Fibroblast of the aortic adventitia (primary cell): ENCODE measurements at places on chromosomes 6 and 20. TPM values are rescaled to one million over a fixed set of nuclear protein-coding genes. Genes with fewer than 3 reads are reported as not detected.

DNA sequence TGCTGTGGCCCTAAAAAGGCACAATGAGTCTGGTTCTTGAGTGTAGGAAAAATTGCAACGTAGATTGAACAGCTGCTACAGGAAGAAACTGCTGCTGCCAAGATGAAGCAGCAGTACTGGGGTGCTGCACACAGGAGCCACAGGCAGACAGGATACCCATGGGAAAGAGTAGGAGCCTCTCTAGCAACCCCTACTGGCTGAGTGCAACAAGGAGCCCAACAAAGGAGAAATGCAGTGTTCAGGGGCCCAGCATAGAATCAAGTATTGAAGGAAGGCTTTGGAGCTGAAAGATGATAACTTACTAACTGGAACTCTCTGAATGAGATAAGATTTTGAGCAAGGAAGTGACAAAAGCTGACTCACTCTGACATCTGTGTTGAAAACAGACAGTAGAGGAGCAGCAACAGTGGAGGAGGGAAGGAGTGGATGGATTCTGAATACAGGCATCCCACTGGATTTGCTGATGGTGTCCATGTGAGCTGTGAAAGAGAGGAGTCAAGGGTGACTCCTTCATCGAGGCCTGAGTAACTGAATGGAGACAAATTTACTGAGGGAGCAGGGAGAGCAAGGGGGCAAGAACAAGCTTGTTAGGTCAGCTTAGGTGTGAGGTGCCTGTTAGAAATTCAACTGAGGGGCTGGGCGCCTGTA is 534.7 kb upstream of the JARID2 start:
- DNase-seq: peak; percentile 88

SIRPB2 gene
- not detected in 2 replicates for total RNA-seq

DNA sequence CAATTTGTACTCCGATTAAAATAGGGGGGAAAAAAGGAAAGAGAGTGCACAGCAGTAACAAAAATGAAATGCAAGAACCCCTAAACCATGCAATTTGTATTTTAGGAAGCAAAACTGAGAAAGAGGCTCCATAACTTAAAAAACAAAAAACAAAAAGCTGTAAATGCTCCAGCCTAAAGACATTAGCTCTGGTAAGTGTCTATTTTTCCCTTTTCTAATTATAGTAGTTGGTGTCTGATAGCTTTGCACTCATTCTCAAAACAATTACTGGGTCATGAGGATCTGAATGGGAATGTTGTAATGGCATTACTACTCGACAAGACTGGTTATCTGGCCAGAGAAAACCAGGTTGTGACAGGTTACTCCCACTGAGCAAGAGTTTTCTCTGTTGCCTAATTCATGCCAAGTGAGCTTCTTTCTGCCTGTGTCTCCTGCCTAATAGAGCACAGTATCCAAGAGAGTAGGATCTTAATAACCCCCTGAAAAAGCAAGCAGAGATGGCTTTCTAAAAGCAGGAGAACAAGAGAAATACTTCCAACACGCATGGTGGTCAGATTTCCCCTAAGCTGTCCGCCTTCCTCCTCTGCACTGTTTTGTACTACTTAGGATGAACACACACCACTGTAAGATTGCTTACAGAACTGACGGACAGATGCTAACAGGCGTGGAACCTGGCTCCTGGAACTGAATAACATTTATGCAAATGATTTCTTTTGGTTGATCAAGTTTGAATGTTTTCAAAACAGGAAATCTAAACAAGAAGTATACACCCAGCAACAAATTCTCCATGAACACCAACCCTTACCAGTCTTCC is 86.4 kb downstream of the FKBP5 start:
- peak; percentile 60 for DNase-seq

GRCh38 chr6:37804586-37804985 is 14.9 kb upstream of the ZFAND3 start:
- DNase-seq: peak; percentile 34

DNA sequence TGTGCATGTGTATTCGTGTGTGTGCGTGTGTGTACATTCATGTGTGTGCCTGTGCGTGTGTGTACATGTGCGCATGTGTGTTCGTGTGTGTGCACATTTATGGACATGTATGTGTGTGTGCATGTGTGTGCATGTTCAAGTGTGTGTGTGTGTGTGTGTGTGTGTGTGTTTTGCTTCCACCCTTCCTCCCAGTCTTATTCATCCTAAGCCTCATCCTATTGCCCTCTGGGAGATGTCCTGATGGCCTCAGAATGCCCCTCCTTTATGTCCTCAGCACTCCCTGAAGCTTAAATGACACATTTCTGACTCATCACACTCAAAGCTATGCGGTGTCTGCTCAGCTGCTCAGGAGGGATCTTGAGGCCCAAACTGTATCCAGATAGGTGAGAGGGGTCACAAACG is 76.6 kb upstream of the CCDC167 start:
- DNase-seq: no peak

DNA sequence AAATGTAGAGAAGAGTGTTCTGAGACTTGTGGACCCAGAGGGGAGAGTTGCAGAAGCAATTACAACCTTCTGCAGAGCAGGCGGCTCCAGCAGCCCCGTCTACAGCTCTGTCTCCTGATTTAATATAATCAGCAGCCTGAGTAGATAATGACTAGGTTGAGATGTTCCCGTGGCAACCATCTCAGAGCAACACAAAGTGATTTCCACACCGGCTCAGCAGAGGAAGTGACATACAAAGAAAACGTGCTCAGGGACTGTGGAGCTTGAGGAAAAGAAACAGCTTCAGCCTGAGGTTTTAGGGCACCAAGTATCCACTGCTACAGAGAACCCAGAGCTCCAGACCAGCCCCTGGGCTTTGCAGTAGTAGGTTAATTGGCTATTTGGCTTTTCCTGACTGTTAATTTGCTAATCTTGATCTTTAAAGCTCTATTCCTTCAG is 136.4 kb downstream of the MTFR2 start:
- peak; percentile 80 for DNase-seq

GRCh38 chr6:149484733-149485700 is at the start of gene ZC3H12D:
TSS of gene ZC3H12D (minus strand) at chr6:149485014. CDS start at chr6:149474543, 10,471 bp downstream.
- DNase-seq: peak; percentile 49

SNRPB2 gene
- total RNA-seq: 50.5 and 58.6 TPM in 2 replicates

GRCh38 chr20:62845416-62846160 is 16.0 kb downstream of the TCFL5 start:
- no peak for DNase-seq

CTAGE9 gene
- not detected in 2 replicates for total RNA-seq

FAM120B gene
- total RNA-seq: 20.4 and 29.4 TPM in 2 replicates

BPIFB1 gene
- not detected in 2 replicates for total RNA-seq

DNA sequence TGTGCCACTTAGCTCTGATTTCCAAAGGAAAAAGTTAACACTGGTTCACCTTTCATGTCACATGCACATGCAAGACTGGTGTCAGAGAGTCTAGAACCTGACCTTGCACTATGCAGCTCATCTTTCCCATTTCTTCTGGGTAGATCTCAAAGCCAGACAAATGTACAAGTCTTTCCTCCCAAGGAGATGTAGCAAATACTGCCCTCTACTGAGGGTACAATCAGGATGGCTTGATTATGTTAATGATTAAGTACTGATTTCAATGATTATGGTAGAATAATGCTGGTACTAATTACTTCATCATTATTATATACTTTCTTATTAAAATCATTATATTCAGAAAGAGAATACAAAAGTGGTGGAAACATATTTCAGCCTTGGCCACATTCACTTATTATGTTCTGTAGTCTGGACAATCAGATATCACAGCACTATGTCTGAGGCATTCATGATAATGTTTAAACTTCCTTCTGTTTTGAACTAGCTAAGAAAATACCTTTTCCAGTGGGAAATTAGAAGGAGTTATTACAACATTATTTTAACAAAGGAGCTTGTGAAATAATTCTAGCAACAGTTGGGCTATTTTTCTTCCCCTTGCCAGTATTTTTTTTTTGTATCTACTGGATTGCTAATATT is 68.5 kb upstream of the FOXO3 start:
- DNase-seq: peak; percentile 75

DNA sequence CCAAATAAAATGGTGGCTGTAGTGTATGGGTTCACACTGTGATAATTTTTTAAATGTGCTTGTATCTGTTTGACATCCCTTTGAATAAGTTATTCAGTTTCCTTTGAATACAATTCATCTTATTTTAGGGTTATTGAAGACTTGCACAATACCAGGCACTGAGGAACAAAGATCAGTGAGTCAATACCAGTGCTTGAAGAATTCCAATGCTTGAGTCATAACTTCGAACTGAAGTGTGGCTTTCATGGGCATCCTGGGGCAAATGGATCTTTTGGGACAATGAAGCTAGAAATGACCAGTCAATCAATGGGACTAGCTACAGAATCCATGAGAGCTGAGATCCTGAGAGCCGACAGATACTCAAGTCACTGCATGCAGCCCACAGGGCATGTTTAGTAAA is 349.9 kb upstream of the FLRT3 start:
- no peak for DNase-seq

- no peak for DNase-seq
These were observed 157.5 kb downstream of the ELOVL4 start for GRCh38 chr6:79789896-79790295.

PHACTR1 gene
- 0.49 and 0.99 TPM in 2 replicates for total RNA-seq

NR2E1 gene
- not detected in 2 replicates for total RNA-seq

MAN1A1 gene
- total RNA-seq: 93.1 and 175 TPM in 2 replicates

GRCh38 chr6:39843305-39844020 is 51.3 kb downstream of the DAAM2 start:
- DNase-seq: no peak

CHD6 gene
- 29.7 and 268 TPM in 2 replicates for total RNA-seq

PRSS16 gene
- total RNA-seq: not detected in 2 replicates

- no peak for DNase-seq
These were observed 476.8 kb upstream of the SOX4 start for GRCh38 chr6:21116736-21117135.

- no peak for DNase-seq
These were observed 4.9 kb downstream of the OVOL2 start for GRCh38 chr20:18052856-18053255.

DNA sequence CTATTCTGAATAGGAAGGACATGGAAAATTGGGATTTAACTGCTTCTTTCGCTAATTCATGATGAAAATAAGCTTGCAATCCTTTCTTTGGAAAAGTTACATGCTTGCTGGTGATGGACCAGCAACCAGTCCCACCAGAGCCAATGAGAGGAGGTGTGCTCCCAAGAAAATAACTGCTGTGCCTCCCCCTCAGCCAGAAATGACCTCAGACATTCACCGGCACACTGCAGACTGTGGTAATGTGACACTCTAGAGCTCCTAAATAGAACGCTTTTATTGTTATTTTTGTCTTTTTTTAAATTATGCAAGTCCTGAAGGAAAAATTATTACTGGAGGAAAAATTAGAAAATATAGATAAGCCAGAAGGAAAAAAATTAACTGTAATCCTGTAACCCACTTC is 2.6 kb downstream of the PYGB start:
- no peak for DNase-seq

DNA sequence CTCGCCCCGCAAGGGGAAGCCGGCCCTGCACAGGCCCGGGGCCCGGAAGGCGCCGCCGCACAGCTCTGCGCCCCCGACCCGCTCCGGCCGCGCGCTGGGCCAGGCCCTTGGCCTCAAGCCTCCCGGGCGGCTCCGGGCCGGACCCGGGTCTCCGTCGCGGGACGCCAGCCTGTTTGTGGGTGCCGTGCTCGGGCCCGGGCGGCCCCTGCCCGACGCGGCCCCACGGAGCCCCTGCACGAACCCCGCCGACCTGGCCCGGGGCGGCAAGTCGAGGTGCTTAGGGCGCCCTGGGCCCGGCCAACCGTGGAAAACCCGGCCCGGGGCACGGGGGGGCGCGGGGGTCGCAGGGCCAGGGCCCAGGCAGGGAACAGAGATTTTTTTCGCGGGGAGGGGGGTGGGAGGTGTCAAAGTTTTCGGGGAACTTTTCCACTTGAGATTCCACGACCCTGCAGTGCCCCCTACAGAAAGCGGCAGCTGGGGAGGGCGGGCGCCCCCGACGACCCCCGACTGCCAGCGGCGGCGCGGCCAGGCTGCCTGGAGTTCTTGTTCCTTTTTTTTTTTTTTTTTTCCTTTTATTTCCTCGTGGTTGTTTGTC is 805 bp upstream of the STX16 start:
- peak; percentile 30 for DNase-seq

- no peak for DNase-seq
These were observed 695.9 kb upstream of the FLRT3 start for GRCh38 chr20:15033269-15033668.

DNA sequence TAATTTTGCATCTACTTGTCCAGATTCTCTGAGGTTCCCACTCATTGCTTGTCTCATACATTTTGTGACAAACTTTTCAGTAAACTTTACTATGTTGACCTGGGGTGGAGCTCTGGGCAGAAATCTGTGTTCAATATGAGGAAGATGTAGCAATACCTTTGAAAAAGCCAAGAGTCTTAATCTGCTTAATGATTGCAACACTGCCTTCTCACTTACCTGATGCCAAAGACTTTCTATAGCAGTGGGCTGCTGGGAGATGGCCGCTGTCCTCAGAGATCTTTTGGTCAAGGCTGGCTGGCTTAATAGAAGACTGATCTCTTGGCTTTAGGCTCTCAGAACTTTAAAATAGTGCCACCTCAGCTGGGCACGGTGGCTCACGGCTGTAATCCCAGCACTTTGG is 70.1 kb upstream of the RBM24 start:
- DNase-seq: no peak

BCAS1 gene
- 0.09 and 2.3 TPM in 2 replicates for total RNA-seq

DNA sequence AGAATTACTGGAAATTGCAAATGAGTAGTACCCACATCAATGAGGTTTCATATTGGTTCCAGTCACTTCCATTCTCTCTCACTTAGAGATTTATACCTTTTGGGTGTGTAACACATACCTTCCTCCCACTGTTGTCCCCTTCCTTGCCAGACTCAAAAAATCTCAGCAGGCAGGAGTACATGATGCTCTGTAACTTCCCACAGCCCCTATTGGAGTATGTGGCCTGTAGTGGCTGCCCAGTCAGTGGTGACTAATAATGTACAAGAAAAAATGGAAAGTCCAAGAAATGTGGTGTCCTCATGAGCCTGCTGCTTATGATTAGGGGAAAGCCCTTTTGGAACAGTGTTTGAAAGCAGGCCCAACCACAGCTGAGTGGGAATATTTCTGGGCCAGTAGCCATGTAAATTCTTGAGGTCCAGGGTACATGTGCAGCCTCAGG is 312.0 kb downstream of the ZFAND3 start:
- peak; percentile 98 for DNase-seq

- peak; percentile 34 for DNase-seq
These were observed 1212.1 kb upstream of the CITED2 start for GRCh38 chr6:140586426-140587061.
